Esophagus squamous epithelium (tissue), 5 donors: ENCODE measurements at places on chromosomes 12 and 14.

DNA sequence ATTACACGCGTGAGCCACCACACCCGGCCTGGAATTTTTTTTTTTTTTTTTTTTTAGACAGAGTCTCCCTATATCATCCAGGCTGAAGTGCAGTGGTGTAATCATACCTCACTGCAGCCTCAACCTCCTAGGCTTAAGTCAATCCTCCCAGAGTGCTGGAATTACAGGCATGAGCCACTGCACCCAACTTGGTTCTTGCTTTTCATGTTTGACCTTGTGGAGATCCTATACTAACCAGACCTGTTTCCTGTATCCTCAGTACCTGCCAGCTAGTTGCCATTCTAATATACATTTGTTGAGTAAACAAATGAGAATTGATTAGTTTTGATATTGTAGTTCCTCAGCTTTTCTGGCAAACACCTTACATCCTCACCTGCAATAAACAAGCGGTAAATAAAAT, 3.2 kb upstream of the VSIG10 start:
- H3K27ac ChIP-seq, result no peak overlapping the region
- H3K4me1 ChIP-seq, result peaks cover 39% of the 10 kb centered on the region
- DNase-seq, result no peak

DNA sequence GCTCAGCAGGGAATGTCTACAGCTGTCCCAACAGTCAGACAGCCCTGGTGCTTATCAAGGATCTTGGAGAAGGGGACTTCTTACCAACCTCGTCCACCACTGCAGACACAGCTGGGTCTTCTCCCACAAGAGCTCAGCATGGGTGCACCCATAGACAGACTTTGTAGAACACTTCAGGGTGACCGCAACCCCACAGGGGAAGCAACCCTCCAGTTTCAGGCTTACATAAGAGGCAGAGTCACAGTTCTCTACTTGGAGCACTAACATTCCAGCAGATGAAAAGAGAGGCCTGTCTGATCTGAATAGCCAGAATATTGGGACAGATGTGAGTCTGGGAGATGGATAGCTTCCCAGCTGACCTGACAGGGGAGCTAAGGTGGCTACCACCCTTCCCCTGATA, 3.5 kb upstream of the CLEC1A start:
- H3K36me3 ChIP-seq, result no peaks in the 10 kb centered on the region
- no peaks in the 10 kb centered on the region for H3K27me3 ChIP-seq
- peaks cover 12% of the 10 kb centered on the region for H3K4me1 ChIP-seq
- H3K27ac ChIP-seq, result no peak overlapping the region
- no peak overlapping the region for H3K4me3 ChIP-seq

DNA sequence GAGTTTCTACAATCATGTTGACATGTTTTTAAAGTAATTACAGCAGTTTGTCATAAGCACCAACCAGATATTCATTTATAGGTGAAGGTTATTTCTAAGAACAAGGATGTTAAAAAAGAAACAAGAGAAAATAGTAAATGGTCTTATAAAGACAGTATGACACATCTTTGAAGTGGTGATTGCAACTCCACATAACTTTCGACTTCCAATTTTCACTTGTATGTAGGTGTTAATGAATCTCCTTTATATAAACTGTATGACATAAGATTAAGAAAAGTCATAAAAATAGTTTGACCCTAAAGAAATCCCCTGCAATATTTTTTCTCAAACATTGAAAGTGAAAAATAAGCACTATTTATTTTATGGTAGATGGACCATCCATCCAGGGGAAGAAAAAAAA, 144.8 kb upstream of the PTPRQ start:
- H3K36me3 ChIP-seq, result no peaks in the 10 kb centered on the region
- H3K27me3 ChIP-seq, result no peaks in the 10 kb centered on the region
- H3K27ac ChIP-seq, result no peak overlapping the region
- H3K4me3 ChIP-seq, result no peak overlapping the region
- no peaks in the 10 kb centered on the region for H3K4me1 ChIP-seq
- no peak for DNase-seq

DNA sequence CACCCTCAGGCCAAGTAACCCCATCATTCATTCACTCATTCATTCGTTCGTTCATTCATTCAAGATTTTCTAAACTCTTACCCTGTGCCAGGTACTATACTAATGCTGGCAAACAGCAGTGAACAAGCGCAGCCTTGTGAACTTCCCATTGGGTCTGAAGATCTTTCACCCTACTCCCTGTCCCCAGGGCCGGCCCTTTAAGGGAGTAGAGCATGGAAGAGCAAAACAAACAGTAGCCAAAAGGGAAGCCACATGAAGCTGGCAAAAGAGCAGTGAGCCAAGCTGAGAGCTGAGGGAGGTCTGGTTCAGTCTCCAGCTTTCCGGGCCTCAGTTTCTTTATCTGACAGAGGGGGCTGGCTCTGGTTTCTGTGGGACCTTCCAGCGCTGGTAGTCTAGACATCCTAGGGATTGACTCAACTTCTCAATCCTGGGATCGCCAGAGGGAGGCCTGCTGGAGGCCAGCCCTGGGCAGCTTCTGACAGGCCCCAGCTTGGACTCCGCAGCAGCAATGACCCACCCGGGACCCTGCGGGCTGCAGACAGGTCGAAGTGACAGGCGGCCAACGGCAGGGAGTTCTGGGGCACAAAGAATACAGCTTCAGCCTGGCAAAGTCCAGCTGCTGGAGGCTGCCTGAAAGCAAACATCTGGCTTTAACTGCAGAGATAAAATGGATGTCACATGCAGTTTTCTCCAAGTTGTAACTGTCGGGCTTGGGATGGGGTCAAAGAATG, 27.1 kb downstream of the ACTN1 start:
- peak overlapping the region; percentile 90 for H3K27ac ChIP-seq
- no peak overlapping the region for H3K4me3 ChIP-seq
- no peaks in the 10 kb centered on the region for H3K36me3 ChIP-seq
- DNase-seq, result no peak

GRCh38 chr12:32476446-32476845, 77.1 kb downstream of the FGD4 start:
- no peak for DNase-seq
- no peak overlapping the region for H3K27ac ChIP-seq
- no peaks in the 10 kb centered on the region for H3K27me3 ChIP-seq
- no peak overlapping the region for H3K4me3 ChIP-seq
- H3K36me3 ChIP-seq, result no peaks in the 10 kb centered on the region

DNA sequence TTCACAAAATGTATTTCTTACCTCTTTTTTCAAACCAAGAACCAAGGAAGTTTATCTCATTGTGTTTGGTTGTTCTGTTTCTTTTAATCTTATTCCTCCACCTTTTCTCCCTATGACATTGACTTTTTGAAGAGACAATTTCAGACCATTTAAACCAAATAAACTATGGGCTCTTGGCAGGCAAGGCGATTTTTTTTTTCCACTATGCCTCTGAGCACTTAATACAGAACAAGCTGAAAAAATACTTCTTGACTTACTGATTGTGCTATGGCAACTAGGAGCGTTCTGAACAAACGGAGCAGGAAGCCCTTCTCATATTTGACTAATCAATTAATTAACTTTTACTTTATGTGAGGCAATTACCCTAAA, 98.0 kb downstream of the ZNF664 start:
- H3K36me3 ChIP-seq, result no peaks in the 10 kb centered on the region
- H3K4me1 ChIP-seq, result no peaks in the 10 kb centered on the region
- H3K27me3 ChIP-seq, result no peaks in the 10 kb centered on the region
- H3K4me3 ChIP-seq, result no peak overlapping the region

GRCh38 chr14:24069411-24069735, 2.0 kb upstream of the CPNE6 start:
- H3K36me3 ChIP-seq, result no peaks in the 10 kb centered on the region
- H3K4me3 ChIP-seq, result no peak overlapping the region
- H3K4me1 ChIP-seq, result no peaks in the 10 kb centered on the region

DNA sequence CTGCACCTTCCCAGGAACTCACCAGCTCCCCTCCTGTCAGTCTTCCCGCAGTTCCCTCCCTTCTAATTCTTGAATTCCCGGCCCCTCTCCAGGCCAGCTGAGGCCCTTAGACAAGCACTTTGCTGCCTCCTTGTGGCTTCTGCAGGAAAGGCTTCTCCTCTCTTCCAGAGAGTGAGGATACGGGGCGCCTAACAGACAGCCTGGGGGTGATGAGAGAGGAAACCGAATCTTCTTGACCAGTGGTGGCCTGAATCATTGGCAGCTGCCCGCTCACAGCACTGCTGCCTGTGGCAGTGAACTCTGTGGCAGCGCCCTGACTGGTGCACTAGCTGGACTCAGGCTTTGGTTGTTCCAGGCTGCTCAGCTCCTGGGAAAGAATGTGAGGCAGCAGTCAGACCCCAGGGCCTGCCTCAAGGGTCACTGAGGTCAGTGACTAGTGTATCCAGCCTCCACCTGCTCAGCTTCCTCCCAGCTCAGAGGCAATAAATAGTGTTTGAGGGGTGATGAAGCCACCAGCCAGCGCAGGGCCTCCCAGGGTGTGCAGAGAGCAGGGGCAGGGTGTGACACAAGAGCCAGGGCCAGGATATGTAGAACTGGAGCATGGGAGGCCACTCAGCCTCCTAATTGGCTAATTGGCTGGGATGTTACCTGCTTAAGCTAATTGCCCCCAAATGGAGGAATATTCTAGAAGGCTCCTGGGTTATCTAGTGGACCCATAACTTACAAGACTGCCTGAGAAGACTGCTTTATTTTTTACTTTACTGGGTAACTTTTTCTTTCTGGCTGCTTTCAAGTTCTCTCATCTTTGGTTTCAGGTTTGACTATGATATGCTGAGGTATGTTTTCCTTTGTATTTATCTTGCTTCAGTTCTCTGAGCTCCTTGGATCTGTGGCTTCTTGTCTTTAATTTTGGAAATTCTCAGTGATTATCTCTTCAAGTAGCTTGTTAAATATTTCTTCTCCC, 12.9 kb upstream of the MCRS1 start:
- H3K36me3 ChIP-seq, result no peaks in the 10 kb centered on the region
- no peak for DNase-seq
- no peak overlapping the region for H3K27ac ChIP-seq
- no peak overlapping the region for H3K4me3 ChIP-seq

- DNase-seq, result no peak
- no peak overlapping the region for H3K27ac ChIP-seq
- no peaks in the 10 kb centered on the region for H3K27me3 ChIP-seq
- no peaks in the 10 kb centered on the region for H3K36me3 ChIP-seq
- H3K4me1 ChIP-seq, result peaks cover 9% of the 10 kb centered on the region
Measured at GRCh38 chr12:101920906-101921305, 43.5 kb downstream of the DRAM1 start.

DNA sequence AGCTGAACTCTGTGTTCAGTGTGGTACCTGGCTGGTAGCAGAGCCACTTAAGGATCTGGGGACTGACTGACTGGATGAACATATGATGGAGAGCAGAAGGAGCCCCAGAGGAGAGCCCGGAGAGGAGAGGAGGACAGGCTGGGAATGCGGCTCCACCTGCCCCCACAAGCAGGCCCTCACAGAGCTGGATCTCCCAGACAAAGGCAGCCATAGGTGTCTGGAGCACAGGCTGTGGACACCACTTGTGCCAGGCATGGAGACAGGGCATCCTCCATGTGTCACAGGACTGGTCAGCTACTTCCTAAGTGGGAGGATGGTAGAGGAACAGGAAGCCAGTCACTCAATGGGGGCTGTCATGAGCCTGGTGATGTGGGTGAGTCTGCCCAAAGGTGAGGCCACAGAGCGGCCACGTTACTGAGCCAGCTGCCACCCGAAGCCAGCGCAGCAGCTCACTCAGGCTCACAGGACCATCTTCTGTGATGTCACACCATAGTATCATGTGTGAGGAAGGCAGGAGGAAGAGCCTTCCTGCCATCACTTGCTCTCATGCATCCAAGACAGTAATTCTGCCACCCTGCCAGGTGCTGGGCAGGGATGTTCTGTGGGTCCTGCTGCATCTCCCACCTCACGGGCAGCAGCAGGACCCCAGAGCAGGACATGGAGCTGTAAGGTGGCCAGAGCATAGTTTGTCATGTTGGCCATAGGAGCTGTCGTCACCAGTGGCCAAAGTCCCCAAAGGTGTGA, 72.1 kb downstream of the PRIMA1 start:
- peaks cover 22% of the 10 kb centered on the region for H3K27me3 ChIP-seq
- H3K27ac ChIP-seq, result no peak overlapping the region
- no peak overlapping the region for H3K4me3 ChIP-seq
- H3K4me1 ChIP-seq, result peaks cover 20% of the 10 kb centered on the region

DNA sequence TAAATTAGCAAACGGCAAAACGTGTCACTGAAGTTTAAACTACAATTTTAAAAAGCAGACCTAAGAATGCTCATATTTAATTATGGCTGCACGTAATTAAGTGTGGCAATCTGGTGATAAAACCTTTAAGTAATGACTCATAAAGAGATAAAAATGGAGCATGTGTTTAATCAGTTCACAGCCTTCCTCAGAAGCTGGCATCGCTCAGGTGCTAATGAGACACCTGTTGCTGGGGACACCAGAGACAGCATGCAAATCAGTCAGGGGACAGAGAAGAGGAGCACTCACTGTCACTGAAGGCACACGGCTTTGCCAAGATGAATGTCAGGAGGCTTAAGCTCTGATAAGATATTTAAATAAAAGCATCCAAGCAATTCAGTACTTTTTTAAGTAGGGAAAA, 840.3 kb downstream of the GALC start:
- no peak for DNase-seq
- no peaks in the 10 kb centered on the region for H3K36me3 ChIP-seq
- H3K27me3 ChIP-seq, result no peaks in the 10 kb centered on the region

- H3K27me3 ChIP-seq, result no peaks in the 10 kb centered on the region
- peaks cover 44% of the 10 kb centered on the region for H3K4me1 ChIP-seq
- no peak for DNase-seq
Measured at GRCh38 chr12:124449623-124450375, 117.6 kb downstream of the NCOR2 start.

DNA sequence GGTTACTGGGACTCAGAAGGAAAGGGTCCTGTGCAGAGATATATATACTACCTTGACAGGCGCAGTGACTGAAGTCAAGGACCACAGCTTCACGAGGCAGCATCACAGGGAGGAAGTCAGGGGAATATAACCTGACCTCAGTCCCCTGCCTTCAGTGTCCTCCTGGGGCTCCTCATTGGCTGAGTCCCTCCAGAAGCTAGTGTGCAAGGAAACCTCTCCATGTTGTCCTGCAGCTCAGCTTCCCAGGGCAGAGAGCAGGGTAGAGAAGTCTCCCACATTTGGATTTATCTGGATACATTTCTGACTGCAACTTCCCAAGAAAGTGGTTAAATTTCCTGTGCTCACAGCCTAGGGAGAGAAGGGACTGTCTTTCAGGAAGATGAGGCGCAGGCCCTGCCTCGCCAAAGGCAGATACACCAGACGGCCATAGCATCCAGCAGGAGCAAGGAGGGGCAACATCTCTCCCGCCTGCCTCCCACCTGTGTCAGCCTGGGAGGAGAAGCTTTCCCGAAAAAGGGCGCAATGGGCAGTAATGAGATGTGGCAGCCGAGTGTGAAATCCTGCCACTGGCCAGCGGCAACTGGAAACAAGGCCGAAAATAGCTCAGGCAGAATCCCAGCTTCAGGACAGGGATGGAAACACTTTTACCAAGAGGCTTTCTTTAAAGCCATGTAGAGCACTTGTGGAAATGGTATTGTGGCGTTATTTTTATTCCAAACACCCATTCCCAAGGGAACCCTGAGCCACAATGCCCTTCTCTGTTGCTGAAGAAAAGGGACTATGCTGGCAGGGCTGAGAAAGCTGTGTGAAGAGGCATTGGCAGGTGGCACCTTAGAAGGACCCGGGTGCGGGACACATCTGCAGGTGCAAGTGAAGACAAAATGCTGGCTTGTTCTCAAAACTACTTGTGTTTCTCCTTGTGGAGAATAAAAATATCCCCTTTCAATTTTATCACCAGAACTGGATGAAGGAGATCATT, 54.9 kb upstream of the HIF1A start:
- H3K36me3 ChIP-seq, result no peaks in the 10 kb centered on the region
- H3K4me3 ChIP-seq, result no peak overlapping the region
- H3K4me1 ChIP-seq, result peaks cover 4% of the 10 kb centered on the region
- H3K27ac ChIP-seq, result no peak overlapping the region

- no peak overlapping the region for H3K27ac ChIP-seq
- H3K4me3 ChIP-seq, result no peak overlapping the region
- H3K4me1 ChIP-seq, result peaks cover 12% of the 10 kb centered on the region
- DNase-seq, result no peak
- H3K27me3 ChIP-seq, result no peaks in the 10 kb centered on the region
Measured at GRCh38 chr12:1584326-1584725, 10.1 kb downstream of the FBXL14 start.
